Hematopoietic multipotent progenitor cell (in vitro differentiated cells): ENCODE measurements at places on chromosomes 2 and 18.

DNA sequence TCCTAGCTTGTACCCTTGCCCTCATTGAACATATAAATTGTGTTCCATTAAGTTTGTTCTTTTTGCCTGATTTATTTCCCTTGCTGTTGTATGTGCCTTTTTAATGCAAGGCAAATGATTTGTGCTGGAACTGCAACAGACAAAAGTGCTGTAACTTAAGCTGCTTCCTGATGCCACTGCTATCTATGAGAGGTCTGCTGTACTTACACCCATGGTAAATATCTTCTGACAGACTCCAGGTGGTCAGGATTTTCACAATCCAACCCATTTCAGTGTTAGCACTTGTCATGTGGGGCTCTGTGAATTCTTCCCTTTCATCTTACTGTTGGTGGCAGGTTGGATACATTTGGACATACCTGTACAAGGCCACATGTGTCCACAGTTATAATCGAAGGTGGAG lies 63.5 kb downstream of the ARHGAP15 start:
- no peak for DNase-seq

- no peak for DNase-seq
These were observed 397.3 kb downstream of the SOX11 start for GRCh38 chr2:6089474-6089873.

DNA sequence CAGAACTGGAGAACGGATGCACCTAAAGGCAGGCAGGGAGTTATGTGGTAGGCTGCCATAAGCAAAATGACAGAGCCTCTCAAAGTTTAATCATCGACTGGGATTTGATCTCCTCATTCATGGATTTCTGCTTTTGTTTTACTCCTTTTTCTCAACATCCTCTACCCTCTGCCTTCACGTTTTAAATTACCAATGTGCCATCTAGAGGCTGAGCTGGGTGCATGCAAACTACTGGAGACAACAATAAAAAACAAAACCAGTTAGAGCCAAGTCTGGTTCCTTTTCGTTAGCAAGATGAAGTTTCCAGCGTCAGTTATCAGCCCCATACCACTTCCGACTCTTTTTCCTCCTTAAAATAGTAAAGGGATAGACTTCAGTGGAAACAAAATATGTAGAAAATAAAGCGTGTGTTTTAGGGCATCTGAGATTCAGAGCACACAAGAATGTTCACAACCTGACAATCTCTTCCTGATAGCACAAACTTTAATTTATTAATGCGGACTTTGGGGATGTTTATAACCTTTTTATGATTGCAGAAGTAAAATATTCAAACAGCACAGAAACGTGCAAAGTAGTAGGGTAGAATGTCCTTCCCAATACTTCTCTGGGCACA lies 117.0 kb downstream of the LAMA1 start:
- DNase-seq = no peak

DNA sequence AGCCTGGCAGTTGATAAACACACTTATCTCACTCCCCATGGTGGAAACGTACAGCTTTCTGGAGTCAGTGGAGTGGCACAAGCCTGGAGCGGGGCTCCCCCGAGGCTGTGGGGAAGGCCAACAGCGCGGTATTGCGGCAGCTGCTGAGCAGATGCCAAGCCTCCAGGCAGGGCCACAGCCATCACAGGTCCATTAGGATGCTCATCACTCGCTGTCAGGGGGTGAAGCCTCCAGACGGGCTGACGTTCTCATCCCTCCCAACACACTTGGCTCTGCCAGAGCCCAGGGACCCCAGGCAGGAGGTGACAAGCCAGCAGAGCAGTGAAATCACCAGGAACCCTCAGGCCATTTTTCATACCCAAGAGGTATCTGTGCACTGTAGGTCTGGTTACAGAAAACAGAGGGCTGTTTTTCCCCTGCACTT lies 529.2 kb upstream of the KLHL29 start:
- DNase-seq = no peak

DNA sequence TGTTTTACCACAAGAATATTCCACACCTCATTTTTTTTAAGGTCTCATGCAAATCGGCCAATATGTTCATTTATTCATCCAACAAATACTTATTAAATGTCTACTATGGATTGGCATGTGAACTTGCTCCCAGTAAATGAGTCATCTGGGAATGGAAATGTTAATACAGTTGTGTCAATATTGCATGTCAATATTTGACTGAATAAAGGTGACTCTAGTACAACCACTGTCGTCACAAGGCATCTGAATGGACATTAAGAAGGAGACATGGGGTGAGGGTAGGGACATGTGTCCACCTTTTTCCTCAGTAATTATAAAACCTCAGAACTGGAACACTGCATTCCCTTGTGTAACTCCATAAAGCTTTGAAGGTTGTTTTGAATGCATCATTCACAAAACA lies 365.4 kb downstream of the ADCYAP1 start:
- DNase-seq = no peak

DNA sequence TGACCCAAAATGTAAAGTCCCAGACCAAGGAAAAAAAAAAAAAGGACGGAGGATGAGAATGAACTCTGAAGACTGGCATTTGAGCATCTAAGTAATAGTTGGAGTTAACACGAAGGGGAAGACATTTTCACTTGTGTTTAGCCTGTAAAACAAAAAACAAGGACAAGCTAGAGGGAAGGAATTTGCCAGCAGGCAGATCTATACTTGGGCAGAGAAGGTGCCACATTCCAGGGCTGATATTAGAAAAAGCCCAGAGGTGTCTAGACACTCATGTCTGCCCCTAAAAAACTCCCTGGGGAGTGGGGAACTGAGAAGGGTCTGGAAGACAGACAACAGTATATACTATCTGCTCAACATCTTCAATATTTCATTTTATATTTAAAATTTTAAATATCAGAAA lies 171.1 kb downstream of the ZEB2 start:
- DNase-seq = no peak

DNA sequence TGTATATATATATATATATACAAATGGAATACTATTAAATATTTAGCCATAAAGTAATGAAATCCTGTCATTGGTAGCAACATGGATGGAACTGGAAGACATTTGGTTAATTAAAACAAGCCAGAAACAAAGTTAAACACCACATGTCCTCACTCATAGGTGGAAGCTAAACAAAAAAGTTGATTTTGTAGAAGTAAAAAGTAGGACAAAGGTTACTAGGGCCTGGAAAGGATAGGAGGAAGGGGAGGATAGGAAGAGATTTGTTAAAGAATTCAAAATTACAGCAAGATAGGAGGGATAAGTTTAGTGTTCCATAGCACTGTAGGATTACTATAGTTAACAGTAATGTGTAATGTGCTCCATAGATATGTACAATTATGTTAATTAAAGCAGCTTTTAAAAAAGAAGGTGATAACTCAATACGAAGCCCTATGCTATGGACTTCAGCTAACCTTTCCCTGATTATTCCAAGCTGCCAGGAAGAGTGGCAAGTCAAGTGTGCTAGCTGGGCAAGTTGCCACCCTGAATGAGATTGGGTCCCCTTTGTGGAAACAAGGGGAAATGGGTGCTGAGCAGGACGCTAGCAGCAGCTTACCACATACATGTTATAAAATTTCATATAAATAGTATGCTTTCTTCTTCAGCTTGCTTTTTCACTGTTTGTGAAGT lies 12.3 kb downstream of the MERTK start:
- no peak for DNase-seq

DNA sequence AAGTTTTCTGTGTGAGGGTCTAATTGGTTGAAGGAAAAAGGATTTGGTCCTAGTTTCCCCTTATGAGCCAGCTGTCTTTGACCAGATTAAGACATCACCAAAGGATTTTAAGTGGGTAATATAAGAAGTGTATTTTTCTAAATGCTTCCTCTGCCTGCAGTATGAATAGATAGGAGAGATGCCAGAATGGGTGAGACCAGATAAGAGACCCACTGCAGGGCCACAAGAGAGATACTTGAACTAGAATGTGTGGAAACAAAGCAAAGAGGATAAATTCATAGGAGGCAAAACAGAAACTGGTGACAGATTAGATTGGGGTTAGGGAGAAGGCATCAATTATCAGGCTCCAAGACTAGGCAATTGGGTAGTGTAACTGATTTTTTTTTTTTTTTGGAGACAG lies 1.1 kb upstream of the HDHD2 start:
- DNase-seq = peak; percentile 20

- peak; percentile 61 for DNase-seq
These were observed 120.4 kb downstream of the L3MBTL4 start for GRCh38 chr18:6294148-6294784.

DNA sequence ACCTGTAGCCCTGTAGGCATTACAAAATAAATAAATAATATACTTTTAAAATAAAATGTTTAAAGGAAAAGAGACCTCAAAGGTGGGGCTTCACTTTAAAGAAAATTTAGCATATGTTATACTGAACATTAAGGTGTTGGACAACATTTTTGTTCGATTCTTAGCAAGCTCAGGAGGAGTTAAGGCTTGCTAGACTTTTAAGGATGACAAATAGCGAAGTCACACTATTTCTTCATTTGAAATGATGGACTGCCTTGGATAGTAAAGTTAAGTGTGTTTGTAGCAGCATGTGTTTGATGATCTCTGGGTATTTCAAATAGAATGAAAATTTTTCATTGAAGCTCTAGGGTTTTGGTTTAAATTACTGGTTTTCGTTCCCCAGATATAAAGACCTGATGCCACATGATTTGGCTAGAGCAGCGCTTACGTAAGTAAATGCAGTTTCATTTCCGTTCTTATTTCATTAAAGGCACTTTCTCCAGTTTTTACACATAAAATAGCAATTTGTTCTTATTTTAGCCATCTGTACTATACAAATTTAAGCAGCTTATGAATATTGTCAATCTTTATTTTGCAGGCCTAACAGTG lies 24.9 kb downstream of the HADHB start:
- no peak for DNase-seq

- no peak for DNase-seq
These were observed 94.1 kb downstream of the FAM161A start for GRCh38 chr2:61759718-61760117.

GRCh38 chr2:12389344-12390045 lies 327.2 kb upstream of the TRIB2 start:
- no peak for DNase-seq

DNA sequence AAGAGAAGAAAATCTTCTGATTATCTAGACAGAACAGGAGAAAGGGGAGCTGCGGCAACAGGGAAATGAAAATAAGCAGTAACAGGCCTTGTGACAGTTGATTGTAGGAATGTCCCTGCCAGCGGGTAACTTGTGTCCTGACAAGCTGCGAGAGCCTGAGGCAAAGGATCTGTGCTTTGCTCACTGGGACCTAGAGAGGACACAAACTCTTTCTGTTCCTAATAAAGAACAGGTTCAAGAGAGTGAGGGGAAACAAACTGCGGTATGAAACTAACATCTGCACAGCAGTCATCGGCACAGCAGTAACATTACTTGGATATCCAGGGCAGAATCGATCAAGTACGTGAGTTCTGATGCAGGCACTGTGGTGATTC lies 103.7 kb upstream of the THOC1 start:
- no peak for DNase-seq

- DNase-seq = no peak
These were observed 43.0 kb downstream of the TRPM8 start for GRCh38 chr2:233960203-233960602.
